H4 (cell line): ENCODE measurements at places on chromosomes 5 and 9. TPM values are rescaled to one million over a fixed set of nuclear protein-coding genes. Genes with fewer than 3 reads are reported as not detected.

The PRR7 gene
- 28.6 and 33.7 TPM in 2 replicates for total RNA-seq

The PTGES gene
- total RNA-seq = 13.0 and 14.2 TPM in 2 replicates

The TCF7 gene
- total RNA-seq = 1.5 and 2.9 TPM in 2 replicates

The MED22 gene
- total RNA-seq = 13.6 and 22.0 TPM in 2 replicates

The ENDOG gene
- 13.5 and 17.4 TPM in 2 replicates for total RNA-seq

The AJM1 gene
- 0.06 and 0.21 TPM in 2 replicates for total RNA-seq

The RELL2 gene
- total RNA-seq = 4.5 and 8.4 TPM in 2 replicates

The FGD3 gene
- total RNA-seq = not detected in 2 replicates

The IFNA2 gene
- not detected in 2 replicates for total RNA-seq

The NPDC1 gene
- total RNA-seq = 1.2 and 4.1 TPM in 2 replicates

The MELK gene
- total RNA-seq = 78.6 and 94.5 TPM in 2 replicates

The FREM1 gene
- 0.06 and 0.19 TPM in 2 replicates for total RNA-seq

The PCDHGB6 gene
- 0.02 and 0.33 TPM in 2 replicates for total RNA-seq

The CAMLG gene
- 24.1 and 34.0 TPM in 2 replicates for total RNA-seq

The SPATA31D4 gene
- total RNA-seq = not detected in 2 replicates

The PPIP5K2 gene
- 39.1 and 46.4 TPM in 2 replicates for total RNA-seq

The OLFM1 gene
- 34.9 and 50.8 TPM in 2 replicates for total RNA-seq

The HTR1A gene
- total RNA-seq = not detected in 2 replicates

The ARL14EPL gene
- 1.3 TPM in 1 of 2 replicates, not detected in the other for total RNA-seq

The SLC46A2 gene
- not detected in 2 replicates for total RNA-seq

The C7 gene
- 1.3 and 4.0 TPM in 2 replicates for total RNA-seq

The PCDHGA10 gene
- 1.4 and 1.9 TPM in 2 replicates for total RNA-seq

The DNAH5 gene
- total RNA-seq = 1.5 TPM in 2 replicates

The ABLIM3 gene
- total RNA-seq = 6.7 and 14.2 TPM in 2 replicates

The TRIM7 gene
- 0.10 and 0.27 TPM in 2 replicates for total RNA-seq

The SLC25A2 gene
- total RNA-seq = not detected in 2 replicates

The ACOT12 gene
- not detected in 2 replicates for total RNA-seq

The IL5 gene
- not detected in 2 replicates for total RNA-seq

The NR4A3 gene
- total RNA-seq = 0.06 and 0.08 TPM in 2 replicates

The ZNF608 gene
- total RNA-seq = 20.8 and 28.0 TPM in 2 replicates

The RNF183 gene
- not detected in 2 replicates for total RNA-seq

The BNC2 gene
- 1.2 and 2.7 TPM in 2 replicates for total RNA-seq

The LARP1 gene
- 44.3 and 48.5 TPM in 2 replicates for total RNA-seq

The SPATA31A3 gene
- not detected in 2 replicates for total RNA-seq

The TOR1A gene
- 37.1 and 73.7 TPM in 2 replicates for total RNA-seq

The AOPEP gene
- total RNA-seq = 130 and 155 TPM in 2 replicates

The FAM221B gene
- total RNA-seq = not detected in 2 replicates

The FAXDC2 gene
- total RNA-seq = 0.81 and 3.2 TPM in 2 replicates

The TMEFF1 gene
- 0.31 and 1.2 TPM in 2 replicates for total RNA-seq

The STC2 gene
- 36.6 and 43.8 TPM in 2 replicates for total RNA-seq

The NMUR2 gene
- total RNA-seq = not detected in 2 replicates

The BARHL1 gene
- total RNA-seq = not detected in 2 replicates

The PCDHB14 gene
- total RNA-seq = 5.6 and 6.2 TPM in 2 replicates

The PCDHGA9 gene
- total RNA-seq = 1.1 and 1.8 TPM in 2 replicates

The TMC1 gene
- total RNA-seq = not detected in 2 replicates

The LECT2 gene
- total RNA-seq = not detected in 2 replicates

The LCN9 gene
- total RNA-seq = not detected in 2 replicates

The CCNO gene
- 1.4 and 2.4 TPM in 2 replicates for total RNA-seq

The CDC14B gene
- 14.4 TPM in 2 replicates for total RNA-seq

The ITGA2 gene
- 23.4 and 29.0 TPM in 2 replicates for total RNA-seq

The SLC25A51 gene
- total RNA-seq = 26.3 and 38.4 TPM in 2 replicates

The RNF14 gene
- total RNA-seq = 60.5 and 75.9 TPM in 2 replicates

The HAVCR1 gene
- 0.04 and 0.29 TPM in 2 replicates for total RNA-seq

The SLC36A3 gene
- not detected in 2 replicates for total RNA-seq

The CKMT2 gene
- 0.48 TPM in 1 of 2 replicates, not detected in the other for total RNA-seq
